ENCODE measurements at places on chromosomes 2 and 18.

- DNase-seq: no peak
Measured at GRCh38 chr2:9638532-9638931, 7.7 kb upstream of the YWHAQ start.

GRCh38 chr2:174247474-174248186 is 702 bp downstream of the OLA1 start:
- DNase-seq: no peak

GRCh38 chr2:101469863-101470262 is 5.0 kb downstream of the RFX8 start:
- DNase-seq: no peak

- no peak for DNase-seq
Measured at GRCh38 chr2:127157651-127158485, 50.9 kb upstream of the BIN1 start.

GRCh38 chr2:160463245-160463644 is 30.4 kb downstream of the RBMS1 start:
- DNase-seq: no peak

DNA sequence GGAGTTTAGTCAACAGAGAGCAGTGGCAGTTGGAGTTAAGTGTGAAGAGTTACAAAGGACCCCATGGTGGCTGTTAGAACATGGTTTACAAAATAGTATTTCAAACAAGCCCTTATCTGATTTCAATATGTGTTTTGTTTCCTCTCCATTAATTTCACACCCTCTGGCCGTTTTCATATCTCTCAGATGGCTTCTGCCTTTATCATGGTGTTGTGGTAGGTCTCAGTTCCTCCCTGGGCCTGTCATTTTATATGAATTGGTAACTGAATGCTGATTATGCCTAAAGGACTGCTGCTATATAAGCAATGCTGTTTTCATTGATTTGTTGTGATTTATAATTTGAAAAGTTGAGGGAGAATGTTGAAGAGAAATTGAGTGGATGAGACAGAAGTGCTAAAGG is 686.7 kb downstream of the NYAP2 start:
- DNase-seq: no peak

DNA sequence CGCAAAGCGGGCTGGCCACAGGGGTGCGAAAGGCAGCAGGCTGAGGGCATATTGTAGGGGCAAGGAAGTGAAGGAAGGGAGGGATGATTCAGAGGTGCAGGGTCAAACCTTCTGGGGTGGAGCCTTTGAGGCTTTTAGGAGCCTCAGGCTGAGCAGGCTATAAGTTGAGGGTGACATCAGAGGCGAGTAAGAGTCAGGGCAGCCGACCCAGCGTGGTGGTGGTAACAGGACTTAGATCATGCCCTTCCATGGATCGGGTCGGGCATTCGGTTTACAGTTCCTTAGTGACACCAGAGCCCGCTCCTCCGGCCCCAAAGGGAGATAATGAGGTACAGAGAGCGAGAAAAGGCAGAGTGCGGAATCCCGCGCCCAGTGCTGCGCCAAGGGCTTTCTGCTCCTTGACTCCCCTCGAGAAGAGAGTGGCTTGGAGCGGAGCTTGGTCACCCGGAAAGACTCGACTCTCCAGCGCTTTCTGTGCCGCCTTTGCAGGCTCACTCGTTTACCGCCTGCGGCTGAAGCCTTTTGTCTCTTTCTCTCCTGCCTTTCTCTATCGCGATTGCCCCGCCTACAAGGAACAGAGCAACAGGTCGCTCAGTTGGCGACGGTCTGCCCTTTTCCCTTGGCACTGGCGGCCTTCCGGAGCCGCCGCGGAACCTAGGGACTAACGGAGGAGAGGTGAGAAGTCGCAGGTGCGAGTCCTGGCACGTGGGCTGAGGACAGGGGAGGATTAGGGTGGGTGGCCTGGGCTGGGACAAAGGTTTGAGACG is 720 bp downstream of the LBX2 start:
- DNase-seq: no peak

GRCh38 chr2:236250286-236250685 is 13.9 kb downstream of the ASB18 start:
- no peak for DNase-seq

GRCh38 chr2:40353231-40353630 is 98.7 kb downstream of the SLC8A1 start:
- DNase-seq: no peak

DNA sequence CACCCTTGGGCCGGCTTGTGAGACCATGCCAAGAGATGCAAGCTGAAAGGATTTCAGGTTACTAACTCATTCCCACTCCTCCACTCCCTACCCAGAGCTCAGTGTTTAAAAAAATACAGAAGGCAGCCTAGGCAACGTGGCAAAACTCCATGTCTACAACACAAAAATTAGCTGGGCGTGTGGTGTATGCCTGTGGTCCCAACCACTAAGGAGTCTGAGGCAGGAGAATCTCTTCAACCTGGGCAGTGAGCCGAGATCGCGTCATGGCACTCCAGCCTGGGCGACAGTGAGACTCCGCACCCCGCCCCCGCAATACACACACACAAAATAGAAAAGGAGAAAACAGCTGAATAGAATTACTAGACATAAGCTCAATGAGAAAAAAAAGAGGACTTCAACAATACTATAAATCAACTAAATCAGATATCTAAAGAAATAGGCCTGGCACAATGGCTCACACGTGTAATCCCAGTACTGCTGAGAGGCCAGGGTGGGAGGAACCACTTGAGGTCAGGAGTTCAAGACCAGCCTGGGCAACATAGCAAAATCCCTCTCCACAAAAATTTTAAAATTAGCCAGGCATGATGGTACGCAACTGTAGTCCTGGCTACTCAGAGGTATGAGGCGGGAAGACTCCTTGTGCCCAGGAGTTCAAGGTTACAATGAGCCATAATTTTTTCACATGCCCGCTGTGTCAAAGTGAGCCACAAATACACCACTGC is 10.1 kb downstream of the IWS1 start:
- DNase-seq: no peak

DNA sequence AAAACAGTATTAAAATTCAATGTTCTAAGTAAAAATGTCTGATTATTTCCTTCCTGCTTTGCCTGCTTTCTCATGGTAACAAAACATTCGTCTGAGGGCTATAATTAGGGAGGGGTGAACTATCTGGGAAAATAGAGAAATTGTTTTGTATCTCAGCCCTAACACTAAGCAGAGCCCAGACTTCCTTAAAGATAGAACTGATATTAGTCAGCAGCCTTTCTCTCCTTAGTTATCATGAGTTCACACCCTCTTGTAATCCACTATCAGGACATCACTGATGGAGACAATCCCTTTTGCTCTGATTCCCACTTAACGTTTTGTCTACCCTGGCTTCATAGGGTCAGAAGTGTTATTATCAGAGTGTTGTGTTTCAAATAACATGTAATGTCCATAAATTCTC is 701.1 kb upstream of the ZEB2 start:
- no peak for DNase-seq

GRCh38 chr18:57747809-57748680 is 55.1 kb downstream of the ATP8B1 start:
- no peak for DNase-seq

DNA sequence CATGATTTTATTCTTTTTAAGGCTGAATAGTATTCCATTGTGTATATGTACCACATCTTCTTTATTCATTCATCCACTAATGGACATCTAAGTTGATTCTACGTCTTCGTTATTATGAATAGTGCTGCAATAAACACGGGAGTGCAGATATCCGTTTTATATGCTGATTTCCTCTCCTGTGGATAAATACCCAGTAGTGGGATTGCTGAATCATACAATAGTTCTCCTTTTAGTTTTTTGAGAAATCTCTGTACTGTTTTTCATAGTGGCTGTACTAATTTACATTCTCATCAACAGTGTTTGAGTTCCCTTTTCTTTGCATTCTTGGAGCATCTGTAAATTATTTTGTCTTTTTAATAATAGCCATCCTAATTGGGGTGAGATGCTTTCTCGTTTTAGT is 114.5 kb downstream of the RGPD3 start:
- no peak for DNase-seq

- DNase-seq: peak; percentile 27
Measured at GRCh38 chr2:675982-676646, 1.1 kb downstream of the TMEM18 start.

GRCh38 chr2:46163804-46164528 is 133.2 kb upstream of the EPAS1 start:
- no peak for DNase-seq

DNA sequence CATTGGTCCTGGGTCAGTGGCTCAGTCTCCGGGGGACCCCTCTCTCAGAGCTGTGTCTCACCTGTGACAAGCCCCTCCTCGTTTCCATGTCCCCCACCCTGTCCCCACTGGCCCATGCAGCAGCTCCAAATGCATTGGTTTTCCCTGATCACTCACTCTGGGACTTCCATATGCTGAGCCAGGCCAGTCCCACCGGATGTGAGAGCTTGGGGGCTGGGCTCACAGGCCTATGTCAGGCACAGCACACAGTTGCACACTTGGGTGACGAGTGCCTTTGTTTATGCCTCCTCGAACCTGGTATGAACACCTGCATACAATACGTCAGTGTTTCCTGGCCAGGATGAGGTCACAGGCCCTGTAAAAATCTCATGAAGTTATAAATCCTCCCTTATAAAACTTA is 232.5 kb downstream of the TFCP2L1 start:
- no peak for DNase-seq

DNA sequence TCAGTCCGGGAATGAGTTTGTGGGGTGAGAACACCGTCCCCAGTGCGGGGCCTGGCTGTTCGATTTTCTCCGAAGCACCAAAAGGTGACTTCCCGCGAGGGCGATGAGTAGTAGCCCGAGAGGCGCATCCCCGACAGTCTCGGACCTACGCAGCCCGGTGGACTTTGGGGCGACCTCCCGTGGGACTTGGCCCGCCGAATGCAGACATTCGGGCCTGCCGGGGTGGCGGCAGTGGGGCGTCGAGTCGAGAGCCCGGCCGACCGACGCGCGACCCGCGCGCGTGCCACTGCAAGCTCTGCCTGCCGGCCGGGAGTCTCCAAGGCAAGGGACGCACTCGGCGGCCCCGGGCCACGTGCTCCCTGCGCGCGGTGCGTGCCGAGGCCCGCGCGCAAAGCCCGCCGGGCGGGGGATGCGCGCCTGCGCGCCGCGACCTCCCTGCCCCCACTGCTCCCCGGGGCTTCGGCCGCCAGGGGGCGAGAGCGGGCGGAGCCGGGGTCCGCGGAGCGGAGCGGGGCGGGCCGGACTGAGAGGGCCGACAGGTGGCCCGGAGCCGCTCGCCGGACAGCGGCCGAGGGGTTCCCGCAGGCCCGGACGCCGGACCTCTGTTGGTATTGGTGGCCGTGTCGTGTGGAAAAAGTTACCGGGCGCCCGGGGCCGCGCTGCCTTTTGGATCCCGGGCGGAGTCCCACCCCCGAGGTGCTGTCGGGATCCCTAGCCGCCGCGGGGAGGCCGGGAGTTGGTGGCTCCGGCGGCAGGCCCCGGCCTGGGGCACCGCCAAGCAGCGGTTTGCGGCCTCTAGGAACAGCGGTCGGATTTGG is 1.9 kb downstream of the PTMA start:
- DNase-seq: peak; percentile 81

DNA sequence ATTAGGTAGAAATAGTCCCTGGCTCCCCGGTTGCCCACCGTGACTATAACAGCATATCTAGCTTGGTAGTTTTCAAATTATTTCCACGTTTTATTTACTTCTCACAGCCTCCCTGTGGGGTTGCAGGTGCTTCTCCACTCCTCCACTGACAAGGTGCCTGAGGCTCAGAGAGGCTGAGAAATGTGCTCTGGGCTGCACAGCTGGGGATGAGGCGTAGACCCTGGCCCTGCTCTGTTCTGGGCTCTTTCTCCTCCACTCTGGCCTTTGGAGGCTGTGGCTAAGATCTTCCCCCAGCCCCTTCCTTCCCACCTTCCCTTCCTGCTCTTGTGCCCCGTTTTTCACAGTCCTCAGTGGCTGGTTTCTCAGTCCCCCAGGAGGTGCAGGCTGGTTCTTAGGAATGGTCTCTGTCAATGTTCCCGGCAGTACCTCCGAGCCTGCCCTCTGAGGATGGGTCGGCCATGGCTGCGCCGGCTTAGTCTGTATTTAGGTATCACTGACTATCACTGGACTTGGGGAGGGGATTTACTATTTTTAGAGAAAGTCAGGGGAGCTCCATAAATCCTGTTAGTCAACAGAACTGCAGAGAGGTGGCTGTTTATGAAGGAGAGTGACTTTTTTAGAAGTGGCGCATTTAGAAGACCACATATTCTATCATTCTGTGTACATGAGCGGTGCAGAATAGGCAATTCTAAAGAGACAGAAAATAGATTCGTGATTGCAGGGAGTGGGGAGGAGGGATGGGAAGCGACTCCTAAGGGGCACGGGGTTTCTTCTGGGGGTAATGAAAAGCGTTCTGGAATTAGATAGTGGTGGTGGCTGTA is 35.0 kb downstream of the HPCAL1 start:
- DNase-seq: no peak

GRCh38 chr2:240229603-240230235 is 89.3 kb upstream of the OTOS start:
- DNase-seq: no peak

DNA sequence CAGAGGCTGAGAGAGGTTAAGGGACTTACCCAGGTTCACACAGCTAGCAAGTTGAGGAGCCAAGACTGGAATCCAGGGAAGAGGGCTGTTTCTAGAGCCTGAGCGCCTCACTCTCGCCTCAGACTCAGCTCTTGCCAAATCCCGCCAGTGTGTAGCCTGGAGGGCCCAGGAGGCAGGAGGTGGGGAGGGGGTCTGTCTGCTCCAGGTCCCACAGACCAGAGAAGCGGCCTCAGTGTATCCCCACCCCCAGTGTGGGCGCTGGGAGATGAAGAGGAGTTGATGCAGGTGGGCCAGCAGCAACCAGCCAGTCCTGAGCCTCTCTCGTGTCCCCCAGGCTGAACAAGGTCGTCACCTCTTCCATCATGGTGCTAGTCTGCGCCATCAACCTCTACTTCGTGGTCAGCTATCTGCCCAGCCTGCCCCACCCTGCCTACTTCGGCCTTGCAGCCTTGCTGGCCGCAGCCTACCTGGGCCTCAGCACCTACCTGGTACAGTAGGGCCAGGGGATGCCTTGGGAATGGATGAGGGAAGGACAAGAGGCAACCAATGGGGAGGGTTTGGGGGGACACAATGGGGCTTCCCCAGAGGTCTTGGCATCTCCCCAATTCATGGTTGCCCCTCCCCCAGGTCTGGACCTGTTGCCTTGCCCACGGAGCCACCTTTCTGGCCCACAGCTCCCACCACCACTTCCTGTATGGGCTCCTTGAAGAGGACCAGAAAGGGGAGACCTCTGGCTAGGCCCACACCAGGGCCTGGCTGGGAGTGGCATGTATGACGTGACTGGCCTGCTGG is 5.2 kb upstream of the CTDSP1 start:
- no peak for DNase-seq

- no peak for DNase-seq
Measured at GRCh38 chr18:58228762-58229161, 184.7 kb downstream of the NEDD4L start.

GRCh38 chr2:215320679-215321078 is 8.8 kb downstream of the ATIC start:
- DNase-seq: no peak

- no peak for DNase-seq
Measured at GRCh38 chr2:199186301-199186751, 271.4 kb downstream of the SATB2 start.

- DNase-seq: no peak
Measured at GRCh38 chr2:69902213-69902922, 8.6 kb downstream of the SNRNP27 start.
